Stimulated activated CD8-positive, alpha-beta memory T cell treated with anti-CD3 and anti-CD28 coated beads, Interleukin-7, amount 100 ng/mL, for 1 hour (primary cell): ENCODE measurements at places on chromosomes 1 and 21.
A peak's percentile ranks its signal among the peaks of the same experiment; 100 is the strongest.

DNA sequence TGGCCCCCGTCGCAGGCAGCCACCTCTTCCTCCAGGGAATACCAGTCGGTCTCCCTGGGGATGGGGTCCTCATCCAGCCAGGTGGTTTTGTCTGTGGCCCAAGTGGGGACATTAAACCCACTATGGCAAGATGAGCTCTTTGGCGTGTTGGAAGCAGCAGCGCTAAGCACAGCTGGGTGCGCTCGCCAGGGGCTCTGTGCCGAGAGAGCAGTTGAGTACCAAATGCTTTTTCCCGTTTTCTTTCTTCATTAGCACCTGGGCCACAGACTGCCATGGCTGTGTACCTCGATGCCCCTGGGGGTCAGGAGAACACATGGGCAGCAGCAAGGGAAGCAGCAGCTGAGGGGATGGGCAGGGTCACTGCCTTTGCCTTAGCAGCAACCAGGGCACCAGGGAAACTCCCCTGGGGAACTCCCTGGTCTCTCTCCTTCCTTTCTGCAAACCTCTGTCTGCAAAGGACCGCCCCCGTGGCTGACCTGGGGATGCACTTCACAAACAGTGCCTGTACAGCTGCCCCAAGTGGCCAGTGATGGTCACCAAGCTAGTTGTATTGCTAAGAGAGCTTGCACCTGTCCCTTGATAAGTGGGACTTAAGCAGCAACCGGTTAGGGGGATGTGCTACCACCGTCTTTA, 31.1 kb downstream of the EDARADD start:
- DNase-seq, result no peak

DNA sequence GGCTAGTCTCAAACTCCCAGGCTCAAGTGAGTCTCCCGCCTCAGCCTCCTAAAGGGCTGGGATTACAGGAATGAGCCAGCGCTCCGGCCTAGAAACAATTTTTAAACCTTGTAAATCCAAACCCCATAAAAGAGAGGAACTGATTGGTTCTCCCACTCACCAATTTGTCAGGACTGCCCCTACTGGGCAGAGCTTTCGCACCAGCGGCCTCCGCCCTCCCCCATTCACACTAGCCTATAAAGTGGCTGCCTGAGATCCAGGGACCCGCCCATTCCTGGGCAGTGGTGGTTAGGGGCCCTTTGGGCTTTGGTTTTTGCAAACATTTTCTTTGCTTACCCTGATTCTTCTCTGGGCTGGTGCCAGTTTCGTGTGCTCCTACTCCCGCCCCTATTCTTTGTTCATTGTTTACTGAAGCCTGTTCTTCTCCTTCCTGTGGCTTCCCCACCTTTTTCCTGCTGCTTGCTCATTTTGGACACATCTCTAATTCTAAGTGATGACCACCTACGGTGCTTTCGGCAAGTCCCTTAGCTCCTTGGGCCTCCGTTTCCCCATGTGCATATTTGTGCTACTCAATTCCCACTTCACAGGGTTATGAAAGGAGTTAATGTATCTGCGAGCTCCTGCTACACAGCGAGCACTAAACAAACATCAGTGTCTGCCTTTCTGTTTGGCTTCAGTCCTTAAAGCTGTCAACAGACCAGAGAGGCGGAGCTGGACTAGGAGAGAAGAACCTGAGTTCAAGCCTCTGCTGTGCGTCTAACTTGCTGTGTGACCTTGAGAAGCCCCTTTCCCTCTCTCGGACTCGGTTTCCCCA, 39.8 kb upstream of the CLIC4 start:
- DNase-seq, result no peak

- DNase-seq, result no peak
These were observed 681 bp downstream of the B4GALT2 start for GRCh38 chr1:43979528-43980254.

DNA sequence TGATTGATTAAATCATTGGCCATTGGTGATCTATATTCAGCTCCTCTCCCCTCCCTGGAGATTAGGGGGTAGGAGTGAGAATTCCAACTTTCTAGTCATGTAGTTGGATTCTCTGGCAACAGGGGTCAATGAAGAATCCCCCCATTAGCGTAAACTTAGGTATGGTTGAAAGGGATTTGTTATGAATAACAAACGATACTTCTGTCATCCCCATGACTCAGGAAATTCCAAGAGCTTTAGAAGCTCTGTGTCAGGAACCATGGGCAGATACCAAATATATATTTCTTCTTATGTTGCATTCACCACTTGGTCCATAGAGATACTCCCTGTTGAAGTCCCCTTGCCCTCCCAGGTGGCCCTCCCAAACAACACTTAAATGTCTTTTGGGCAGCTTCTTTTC, 124.5 kb downstream of the DNM3 start:
- DNase-seq, result no peak

GRCh38 chr1:203673550-203674411, 47.1 kb downstream of the ATP2B4 start:
- peak; percentile 35 for DNase-seq

GRCh38 chr1:219582865-219583264, 30.0 kb downstream of the ZC3H11B start:
- DNase-seq, result no peak

DNA sequence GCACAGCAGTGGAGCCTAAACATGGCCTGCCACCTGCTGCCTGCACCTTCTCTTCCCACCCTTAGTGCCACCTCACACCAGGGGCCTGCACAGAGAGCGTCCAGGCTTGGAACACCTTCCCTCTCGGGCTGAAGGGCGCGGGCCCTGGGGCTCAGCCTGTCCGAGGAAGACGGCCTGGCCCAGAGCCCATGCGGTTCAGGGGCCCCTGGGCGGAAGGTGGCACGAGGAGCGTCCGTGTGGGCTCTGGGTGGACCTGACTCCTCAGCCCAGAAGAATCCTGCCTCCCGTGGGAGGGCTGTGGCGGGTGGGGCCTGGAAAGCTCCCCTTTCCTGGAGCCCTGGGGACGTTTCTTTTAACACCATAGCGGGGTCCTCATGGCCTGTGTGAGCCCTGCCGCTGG, 19.4 kb downstream of the DFFB start:
- DNase-seq, result no peak

DNA sequence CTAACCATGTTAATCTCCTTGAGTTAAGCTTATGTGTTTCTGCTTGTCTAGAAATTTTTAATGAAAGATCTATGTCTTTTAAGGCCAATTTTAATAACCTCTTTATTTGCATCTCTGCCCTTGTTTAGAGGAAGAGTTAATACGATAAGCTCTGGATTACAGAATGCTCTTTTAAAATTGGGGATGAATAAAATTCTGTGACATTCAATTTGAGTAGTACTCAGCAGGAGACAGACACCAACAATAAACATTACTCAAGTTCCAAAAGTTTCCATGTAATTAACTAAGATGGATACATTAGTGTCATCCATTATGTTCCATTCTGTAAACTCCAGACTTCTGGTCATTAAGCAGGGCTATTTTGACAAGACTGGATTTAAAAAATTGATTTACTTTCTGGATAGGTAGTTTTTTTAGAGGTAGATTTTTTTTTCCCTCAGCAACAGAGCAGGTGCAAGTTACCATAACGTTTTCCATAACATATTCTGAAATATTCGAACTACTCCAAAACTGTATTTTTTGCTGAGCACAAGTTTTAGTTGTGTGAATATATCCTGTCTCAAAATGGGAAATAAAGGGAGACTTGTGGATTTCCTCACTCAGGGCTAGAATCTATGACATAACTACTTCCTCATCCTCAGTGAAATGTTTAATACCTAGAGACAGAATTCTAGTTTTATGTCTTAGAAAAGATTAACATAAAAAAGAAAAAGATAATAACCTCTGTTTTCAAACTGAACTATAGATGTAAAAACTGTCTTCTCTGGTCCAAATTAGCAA, 221.7 kb downstream of the NEGR1 start:
- DNase-seq, result no peak

DNA sequence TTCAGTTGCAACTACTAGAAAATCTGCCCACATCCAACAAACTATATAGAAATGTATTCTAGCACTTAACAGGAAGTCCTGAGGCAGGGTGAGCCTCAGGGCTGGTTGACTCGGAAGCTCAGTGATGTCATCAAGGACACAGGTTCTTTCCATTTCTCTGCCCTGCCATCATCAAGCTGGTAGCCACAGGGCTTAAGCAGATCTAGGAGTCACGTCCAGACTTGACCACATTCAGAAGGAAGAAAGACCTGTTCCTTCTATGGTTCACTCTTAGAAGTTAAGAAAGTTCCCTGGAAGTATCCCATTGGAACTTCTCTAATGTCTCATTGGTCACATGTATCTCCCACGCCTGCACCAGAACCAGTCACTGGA, 438.1 kb downstream of the PRDM2 start:
- DNase-seq, result no peak

GRCh38 chr1:178254433-178254832, 160.5 kb downstream of the RASAL2 start:
- no peak for DNase-seq

DNA sequence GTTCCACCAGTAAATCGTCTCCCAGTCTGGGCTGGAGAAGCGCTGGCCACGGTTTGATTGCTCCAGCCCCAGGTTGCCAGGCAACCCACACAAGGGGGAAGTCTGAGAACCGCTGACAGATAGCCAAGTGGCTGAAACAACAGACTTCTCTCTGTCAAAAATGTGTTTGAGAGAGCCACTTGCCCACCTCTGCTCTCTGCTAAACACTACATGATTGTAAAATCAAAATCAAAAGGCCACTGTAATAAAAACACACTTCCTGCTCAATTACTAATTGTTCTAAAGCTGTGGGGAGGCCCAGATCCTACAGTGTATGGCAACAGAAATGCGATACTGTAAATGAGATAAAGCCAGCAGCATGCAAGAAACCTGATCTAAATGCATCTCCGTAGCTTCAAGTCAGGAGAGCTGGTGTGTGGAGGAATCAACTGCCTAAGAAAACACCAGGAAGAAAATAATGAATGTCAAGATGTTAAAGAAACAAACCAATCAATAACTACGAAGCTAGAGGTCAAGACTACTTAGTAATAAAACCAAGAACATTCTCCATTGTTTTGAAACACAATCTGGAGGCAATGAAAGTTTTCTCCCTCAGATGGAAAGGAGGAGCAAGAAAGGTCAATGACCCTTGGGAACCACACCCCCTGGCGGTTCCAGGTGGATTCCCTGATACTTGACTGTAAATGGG, 121.2 kb downstream of the SLC45A1 start:
- no peak for DNase-seq

- DNase-seq, result no peak
These were observed 1878.0 kb downstream of the MRPL39 start for GRCh38 chr21:23729331-23729730.

- DNase-seq, result no peak
These were observed 16.6 kb upstream of the BRWD1 start for GRCh38 chr21:39330001-39330400.
